Activated naive CD8-positive, alpha-beta T cell treated with anti-CD3 and anti-CD28 coated beads, Interleukin-2, amount 50 U/mL, for 24 hours (primary cell): ENCODE measurements at places on chromosomes 5 and 9.

DNA sequence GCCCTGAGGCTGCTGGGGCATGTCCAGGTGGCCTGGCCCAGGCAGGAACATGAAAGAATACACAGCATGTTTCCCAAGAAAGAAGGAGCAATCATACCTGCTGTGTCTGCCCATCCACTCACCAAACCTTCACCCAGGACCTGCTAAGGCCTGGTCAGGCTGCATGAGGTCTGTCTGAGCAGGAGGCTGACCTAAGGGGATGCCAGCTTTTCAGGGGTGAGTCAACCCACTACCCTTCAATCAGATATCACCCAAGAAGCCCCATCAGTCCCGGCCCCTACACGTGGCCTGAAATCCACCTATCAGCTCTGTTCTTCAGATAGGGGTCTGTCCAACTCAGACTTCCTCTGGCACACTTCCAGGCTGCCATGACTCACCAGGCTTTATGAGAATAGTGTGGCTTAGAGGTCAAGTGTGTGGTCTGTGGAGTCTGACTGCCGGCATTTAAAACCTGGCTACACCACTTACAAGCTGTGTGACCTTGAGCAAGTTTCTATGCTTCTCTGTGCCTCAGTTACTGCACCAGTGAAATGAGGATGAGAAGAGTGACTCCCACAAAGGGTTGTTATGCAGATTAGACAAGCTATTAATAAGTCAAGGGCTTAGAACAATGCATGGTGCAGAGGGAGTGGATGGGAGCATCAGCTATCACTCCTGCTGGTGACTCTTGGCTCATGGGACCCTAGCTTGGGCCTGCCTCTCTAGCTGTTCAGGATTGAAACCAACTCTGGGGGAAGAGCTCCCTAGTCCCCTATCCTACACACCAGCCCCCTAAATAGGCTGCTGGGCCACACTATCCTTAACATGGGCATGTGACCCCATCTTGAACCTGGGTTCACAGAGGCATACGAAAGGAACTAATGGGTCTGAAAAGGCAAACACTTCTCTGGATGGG, 130.3 kb downstream of the PAX5 start:
- H3K27me3 ChIP-seq, result peaks cover 38% of the 10 kb centered on the region
- no peak overlapping the region for H3K4me3 ChIP-seq
- peak; percentile 75 for DNase-seq
- H3K36me3 ChIP-seq, result no peaks in the 10 kb centered on the region

DNA sequence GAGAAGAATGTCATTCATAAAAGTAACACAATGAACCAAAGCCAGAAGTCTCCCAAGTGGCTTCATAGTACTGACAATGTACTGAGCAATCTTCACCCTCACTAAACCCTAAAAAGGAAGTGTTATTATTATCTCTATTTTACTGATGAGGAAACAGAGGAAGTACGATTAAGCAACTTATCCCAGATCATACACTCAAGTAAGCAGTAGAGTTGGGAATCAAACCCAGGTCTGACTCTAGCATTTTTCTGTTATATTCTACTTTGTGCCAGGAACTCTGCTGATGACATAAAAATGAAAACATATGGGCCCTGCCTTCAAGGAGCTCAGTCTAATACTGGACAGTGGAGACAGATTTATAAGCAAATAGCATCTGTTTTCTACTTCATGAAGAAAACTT, 109.2 kb downstream of the RAPGEF6 start:
- H3K4me1 ChIP-seq, result peaks cover 64% of the 10 kb centered on the region
- no peak overlapping the region for H3K4me3 ChIP-seq
- peaks cover 18% of the 10 kb centered on the region for H3K36me3 ChIP-seq
- H3K27me3 ChIP-seq, result no peaks in the 10 kb centered on the region
- H3K27ac ChIP-seq, result peak overlapping the region; percentile 4

GRCh38 chr5:33852319-33852718, 39.5 kb downstream of the ADAMTS12 start:
- H3K4me1 ChIP-seq, result peaks cover 8% of the 10 kb centered on the region
- no peaks in the 10 kb centered on the region for H3K27me3 ChIP-seq
- no peak overlapping the region for H3K4me3 ChIP-seq

- no peak for DNase-seq
- peaks cover 4% of the 10 kb centered on the region for H3K27me3 ChIP-seq
- H3K27ac ChIP-seq, result no peak overlapping the region
- H3K4me3 ChIP-seq, result no peak overlapping the region
- no peaks in the 10 kb centered on the region for H3K36me3 ChIP-seq
These were observed 55.4 kb downstream of the EFNA5 start for GRCh38 chr5:107615299-107615817.

DNA sequence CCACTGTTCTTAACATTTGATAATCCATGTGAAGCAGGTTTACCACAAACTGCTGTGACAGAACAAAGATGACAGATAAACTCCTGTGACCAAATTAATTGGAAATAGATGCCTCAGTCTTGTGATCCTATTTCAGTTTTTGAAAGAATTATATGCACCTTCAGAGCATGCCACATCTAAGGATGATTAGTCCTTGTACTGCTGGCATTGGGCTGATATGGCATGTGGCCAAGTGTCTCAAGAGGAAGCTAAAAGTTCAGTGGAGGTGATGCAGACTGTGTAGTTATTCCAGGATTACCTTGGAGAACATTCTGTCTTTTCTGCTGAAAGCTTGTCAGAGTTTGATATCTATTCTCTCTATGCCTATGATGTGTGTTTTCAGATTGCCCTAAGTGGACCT, 314.4 kb upstream of the EFNA5 start:
- H3K4me1 ChIP-seq, result peaks cover 11% of the 10 kb centered on the region
- no peaks in the 10 kb centered on the region for H3K27me3 ChIP-seq
- DNase-seq, result no peak
- peaks cover 4% of the 10 kb centered on the region for H3K36me3 ChIP-seq
- H3K4me3 ChIP-seq, result no peak overlapping the region
- no peak overlapping the region for H3K27ac ChIP-seq

- peaks cover 77% of the 10 kb centered on the region for H3K4me1 ChIP-seq
- H3K4me3 ChIP-seq, result peak within 1 kb of the TSS; percentile 82
- peaks cover 5% of the 10 kb centered on the region for H3K27me3 ChIP-seq
- H3K36me3 ChIP-seq, result peaks cover 19% of the 10 kb centered on the region
- DNase-seq, result peak; percentile 74
These were observed at the start of gene TCF7 for GRCh38 chr5:134113902-134114875. TCF7 (plus strand) TSS chr5:134114681; CDS start chr5:134114907, 226 bp downstream.

DNA sequence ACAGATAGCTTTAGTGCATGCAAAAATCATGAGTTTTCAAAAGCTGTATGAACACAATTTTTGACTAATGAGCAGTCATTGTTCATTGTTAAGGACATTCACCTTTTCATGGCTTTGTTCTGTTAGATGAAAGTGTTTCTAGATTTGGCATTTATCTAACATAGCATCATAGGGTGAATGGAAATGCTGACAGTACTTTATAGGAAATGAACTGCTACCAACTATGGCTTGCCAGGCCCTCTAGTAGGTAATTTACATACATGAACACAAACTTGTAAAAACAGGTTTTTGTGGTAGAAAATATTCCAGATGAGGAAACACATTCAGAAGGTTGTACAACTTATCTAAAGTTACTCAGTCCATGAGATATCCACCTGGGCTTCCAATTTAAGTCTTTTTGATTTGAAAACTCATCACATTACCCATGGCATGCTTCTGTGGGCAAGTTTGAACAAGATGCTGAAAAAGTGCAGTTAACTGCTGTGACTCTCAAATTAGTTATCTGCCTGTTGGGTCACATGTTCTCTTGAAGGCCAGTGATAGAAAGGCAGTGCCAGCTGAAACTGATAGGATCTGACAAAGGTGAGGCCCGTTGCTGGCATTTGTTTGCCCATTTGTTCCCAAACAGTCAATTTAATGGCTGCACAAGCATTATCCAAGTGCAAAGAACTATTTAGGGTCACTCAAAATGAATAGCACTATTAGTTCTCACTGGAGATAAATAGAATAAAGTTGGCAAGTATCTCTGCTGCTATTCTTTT, 399.1 kb downstream of the MAN2A1 start:
- DNase-seq, result no peak
- H3K27me3 ChIP-seq, result no peaks in the 10 kb centered on the region
